ENCODE measurements at places on chromosomes 12 and 14. TPM values are rescaled to one million over a fixed set of nuclear protein-coding genes. Genes with fewer than 3 reads are reported as not detected.
A peak's percentile ranks its signal among the peaks of the same experiment; 100 is the strongest.

DNA sequence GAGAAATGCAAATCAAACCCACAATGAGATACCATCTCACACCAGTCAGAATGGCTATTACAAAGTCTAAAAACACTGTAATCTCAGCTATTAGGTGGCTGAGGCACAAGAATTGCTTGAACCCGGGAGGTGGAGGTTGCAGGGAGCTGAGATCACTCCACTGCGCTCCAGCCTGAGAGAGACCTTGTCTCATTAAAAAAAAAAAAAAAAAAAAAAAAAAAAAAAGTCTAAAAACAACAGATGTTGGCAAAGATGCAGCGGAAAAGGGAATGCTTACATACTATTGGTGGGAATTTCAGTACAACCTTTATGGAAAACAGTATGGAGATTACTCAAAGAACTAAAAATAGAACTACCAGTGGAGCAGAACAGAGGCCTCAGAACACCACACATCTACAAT lies 19.0 kb upstream of the ATF7 start:
- DNase-seq, result no peak

GRCh38 chr12:97131220-97131981 lies 224.3 kb downstream of the NEDD1 start:
- no peak for DNase-seq

GRCh38 chr14:64684091-64684490 lies 20.1 kb upstream of the PLEKHG3 start:
- no peak for DNase-seq

DNA sequence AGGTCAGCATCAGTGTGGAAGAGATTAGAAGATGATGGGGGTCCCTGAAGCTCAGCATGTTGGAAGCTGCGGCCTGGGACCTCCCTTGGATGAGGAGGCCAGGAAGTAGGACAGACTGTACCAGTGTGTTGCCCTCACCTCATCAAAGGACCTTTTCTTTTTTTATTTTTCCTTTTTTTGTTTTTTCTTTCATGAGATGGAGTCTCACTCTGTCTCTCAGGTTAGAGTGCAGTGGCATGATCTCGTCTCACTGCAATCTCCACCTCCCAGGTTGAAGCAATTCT lies 16.4 kb upstream of the FAM222A start:
- no peak for DNase-seq

DNA sequence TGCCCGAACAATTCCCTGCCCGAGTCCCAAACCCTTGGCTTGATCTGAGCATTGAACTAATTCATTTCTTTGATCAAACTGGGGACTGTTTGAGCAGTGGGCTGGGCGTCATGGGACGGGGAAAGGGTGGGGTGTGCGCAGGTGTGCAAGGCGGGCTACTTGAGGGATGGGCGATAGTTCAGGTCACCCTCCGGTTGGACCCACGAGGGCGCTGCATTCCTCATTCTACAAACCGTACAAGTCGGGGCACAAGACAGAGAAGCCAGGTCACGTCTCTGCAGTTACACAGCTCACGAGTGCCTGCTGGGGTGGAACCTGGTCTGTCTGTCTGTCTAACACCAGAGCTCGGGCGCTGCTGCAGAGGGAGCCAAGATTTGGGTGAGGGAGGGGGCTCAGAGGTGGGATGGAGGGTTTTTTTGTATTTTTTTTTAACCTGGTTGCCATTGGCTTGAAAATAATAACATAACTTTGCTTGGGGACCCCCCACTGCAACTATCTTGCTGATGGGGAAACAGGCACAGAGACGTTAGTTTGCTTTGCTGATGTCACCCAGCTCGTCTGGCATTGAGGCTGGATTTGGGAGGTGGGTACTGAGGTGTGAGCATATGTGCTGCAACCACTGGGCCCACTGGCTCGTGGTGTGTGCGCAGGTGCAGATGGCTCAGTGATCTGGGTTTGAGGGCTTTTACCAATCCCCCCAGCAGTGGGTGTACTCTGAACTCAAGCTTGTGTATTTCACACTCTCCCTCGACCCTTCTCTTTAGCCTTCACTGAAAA lies 7.6 kb upstream of the RTL1 start:
- no peak for DNase-seq

GRCh38 chr12:659090-659683 lies 4.1 kb downstream of the NINJ2 start:
- no peak for DNase-seq

The CCDC38 gene
- not detected for total RNA-seq

GRCh38 chr14:35867280-35867629 lies 41.1 kb downstream of the BRMS1L start:
- no peak for DNase-seq

DNA sequence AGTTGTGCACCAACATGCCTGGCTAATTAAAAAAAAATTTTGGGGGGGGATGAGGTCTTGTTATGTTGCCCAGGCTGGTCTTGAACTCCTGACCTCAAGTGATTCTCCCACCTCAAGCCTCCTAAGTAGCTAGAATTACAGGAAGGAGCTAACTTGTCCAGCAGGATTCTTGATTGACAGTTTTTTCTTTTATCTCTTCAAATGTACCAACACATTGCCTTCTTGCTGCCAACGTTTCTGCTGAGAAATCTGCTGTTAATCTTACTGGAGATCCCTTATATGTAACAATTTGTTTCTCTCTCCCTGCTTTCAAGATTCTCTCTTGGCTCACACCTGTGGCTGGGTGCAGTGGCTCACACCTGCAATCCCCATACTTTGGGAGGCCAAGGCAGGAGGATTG lies 22.4 kb upstream of the MARK3 start:
- DNase-seq, result no peak

DNA sequence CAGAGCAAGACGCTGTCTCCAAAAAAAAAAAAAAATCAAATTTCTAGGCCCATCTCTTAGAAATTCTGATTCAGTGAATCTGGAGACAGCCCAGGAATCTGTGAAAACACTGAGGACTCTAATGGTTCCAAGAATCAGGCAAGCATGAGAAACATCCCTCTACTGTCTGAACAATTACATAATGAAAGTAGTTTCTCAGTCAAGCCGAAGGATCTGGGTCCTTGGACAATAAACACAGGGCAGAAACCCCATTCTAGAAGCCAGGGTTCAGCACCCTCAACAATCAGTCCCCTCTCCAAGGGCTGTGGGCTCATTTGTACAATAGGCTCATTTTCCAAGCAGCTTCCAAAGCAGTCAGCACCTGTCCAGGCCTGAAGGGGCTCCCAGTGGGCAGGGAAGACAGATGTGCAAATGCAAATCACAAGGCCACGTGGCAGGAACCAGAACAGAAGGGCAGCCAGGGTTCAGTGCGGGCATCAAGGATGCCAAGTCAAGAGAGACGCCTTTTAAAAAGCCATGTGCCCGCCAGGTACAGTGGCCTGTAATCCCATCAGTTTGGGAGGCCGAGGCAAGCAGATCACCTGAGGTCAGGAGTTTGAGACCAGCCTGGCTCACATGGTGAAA lies 96.1 kb downstream of the KSR2 start:
- no peak for DNase-seq

The HOXC13 gene
- total RNA-seq, result not detected

GRCh38 chr12:67988601-67989021 lies 636 bp upstream of the IFNG-AS1 start:
- DNase-seq, result peak; percentile 58

The BEGAIN gene
- total RNA-seq, result 5.0 TPM

DNA sequence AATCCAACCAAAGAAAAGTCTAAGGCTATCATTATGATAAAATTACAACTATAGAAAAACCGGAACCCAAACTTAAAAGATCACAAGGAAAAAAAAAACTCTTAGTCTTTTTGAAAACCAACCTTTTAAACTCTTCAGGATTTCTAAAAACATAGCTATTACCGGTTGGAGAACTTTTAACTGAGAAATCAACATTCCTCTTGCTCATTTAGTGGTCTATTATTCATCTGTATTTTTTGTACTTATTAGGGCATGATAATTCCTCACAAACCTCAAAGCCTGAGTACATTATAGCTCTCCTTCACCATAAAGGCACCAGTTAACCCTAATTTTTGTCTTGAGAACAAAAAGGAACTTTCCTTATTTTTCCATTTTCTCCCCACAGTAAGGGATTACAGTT lies 10.4 kb downstream of the LUM start:
- no peak for DNase-seq

DNA sequence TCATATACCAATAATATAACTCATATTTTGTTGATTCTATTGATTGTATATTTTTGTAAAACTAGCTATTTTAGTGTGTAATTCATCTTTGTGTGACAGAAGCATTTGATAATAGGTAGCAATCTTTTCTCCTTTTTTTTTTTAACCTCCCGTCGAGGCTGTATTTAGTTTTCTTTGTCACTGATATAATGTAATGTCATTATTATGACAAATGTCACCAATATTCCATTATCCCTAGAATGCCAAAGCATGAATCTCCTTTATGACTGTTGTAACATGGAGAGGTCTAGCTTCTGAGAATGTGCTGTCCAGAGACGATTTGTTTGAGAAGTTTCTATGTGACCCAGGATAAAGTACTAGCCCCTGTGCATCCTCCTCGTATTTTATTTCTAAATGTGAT lies 639.0 kb upstream of the ATXN7L3B start:
- DNase-seq, result no peak

GRCh38 chr12:65594409-65594808 lies 229.9 kb upstream of the HMGA2 start:
- DNase-seq, result no peak

DNA sequence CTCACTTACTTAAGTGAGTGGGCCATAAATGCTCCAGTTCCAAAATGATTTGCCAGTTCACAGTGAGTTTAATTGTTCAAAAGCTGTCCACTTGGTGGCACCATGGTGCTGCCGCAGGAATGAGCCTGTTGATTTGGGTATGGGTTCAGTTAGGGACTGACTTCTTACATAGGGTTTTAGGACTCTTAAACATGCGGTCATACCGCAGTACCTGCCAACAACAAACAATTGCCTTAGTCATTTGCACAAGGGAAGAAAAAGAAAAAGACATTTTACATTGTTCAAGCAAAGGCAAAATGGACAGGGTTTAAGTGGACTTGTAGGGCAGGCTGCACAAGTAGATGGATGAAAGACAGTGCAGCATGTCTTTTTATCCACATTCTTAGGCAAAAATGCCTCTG lies 80.0 kb upstream of the DBX2 start:
- peak; percentile 72 for DNase-seq
